Cardiac muscle cell (in vitro differentiated cells and primary cell): ENCODE measurements at places on chromosomes 3 and 15. TPM values are rescaled to one million over a fixed set of nuclear protein-coding genes. Genes with fewer than 3 reads are reported as not detected.

GRCh38 chr3:72903004-72903403 lies 15.2 kb downstream of the GXYLT2 start:
- no peak for DNase-seq
- no peak overlapping the region for H3K4me3 ChIP-seq
- H3K4me1 ChIP-seq, result peaks cover 28% of the 10 kb centered on the region
- H3K27me3 ChIP-seq, result no peaks in the 10 kb centered on the region

DNA sequence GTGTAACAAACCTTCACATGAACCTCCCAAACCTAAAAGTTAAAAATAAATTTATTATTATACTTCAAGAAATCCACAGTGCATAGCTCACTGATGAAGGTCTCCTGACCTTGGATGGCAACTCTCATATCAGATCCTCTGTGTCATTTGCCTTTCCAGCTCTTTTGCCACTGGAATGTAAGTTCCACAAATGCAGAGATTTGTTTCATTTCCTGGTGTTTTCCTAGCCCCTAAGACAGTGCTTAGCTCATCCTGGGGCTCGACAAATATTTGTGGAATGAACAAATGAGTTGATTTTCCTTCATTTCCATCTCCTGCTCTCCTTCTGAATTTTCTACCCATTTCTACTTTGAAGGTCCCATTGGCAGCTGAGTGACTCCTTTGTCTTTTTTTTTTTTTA lies 56.0 kb downstream of the FRMD4B start:
- no peak overlapping the region for H3K4me3 ChIP-seq
- no peak overlapping the region for H3K27ac ChIP-seq
- H3K4me1 ChIP-seq, result peaks cover 8% of the 10 kb centered on the region
- DNase-seq, result no peak

DNA sequence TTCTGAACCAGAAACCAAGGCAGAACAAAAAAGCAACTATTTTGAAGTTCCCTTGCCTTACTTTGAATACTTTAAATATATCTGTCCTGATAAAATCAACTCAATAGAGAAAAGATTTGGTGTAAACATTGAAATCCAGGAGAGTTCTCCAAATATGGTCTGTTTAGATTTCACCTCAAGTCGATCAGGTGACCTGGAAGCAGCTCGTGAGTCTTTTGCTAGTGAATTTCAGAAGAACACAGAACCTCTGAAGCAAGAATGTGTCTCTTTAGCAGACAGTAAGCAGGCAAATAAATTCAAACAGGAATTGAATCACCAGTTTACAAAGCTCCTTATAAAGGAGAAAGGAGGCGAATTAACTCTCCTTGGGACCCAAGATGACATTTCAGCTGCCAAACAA lies 4.6 kb downstream of the DTX3L start:
- no peak for DNase-seq
- H3K4me3 ChIP-seq, result no peak overlapping the region
- H3K27ac ChIP-seq, result no peak overlapping the region
- H3K4me1 ChIP-seq, result no peaks in the 10 kb centered on the region

- no peaks in the 10 kb centered on the region for H3K27me3 ChIP-seq
- no peaks in the 10 kb centered on the region for H3K36me3 ChIP-seq
- no peak for DNase-seq
- no peak overlapping the region for H3K27ac ChIP-seq
Observed at GRCh38 chr3:86938416-86939105, 52.4 kb downstream of the VGLL3 start.

DNA sequence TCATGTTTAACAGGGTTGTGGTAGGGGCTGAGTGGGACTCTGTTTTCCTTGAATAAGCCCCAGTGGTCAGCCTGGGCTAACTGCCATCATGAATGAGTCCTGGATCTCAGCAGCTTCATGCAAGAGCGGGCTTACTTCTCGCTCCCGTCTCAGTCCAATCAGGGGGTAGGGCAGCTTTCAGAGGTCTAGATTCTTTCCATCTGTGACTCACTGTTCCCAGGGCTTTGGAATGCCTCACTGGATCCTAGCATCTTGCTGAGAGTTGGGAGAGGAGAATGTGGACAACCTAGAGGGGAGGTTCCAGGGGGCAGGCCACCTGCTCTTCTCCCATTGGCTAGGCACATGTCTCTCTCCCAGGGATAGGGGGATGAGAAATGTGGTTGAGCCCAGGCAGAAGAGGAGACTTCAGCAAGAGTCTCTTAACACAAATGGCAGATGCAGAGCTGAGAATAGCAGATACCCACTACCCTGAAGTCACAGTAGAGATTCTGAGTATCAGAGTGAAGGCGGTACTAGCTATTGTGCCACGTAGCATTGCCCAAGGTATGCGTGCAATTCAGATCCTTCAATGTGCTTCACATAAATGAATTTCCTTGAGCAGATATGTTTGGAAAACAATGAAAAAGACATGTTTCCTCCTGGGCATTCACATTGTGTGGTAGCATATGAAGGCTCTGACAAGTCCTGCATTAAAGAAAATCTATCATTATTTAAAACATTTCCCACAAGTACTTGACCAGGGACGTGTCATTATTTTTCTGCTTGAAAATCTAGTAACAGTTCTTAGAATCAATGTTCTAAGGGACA lies 257.7 kb upstream of the PROK2 start:
- no peak overlapping the region for H3K27ac ChIP-seq
- no peaks in the 10 kb centered on the region for H3K36me3 ChIP-seq
- no peak overlapping the region for H3K4me3 ChIP-seq

Gene TRA2B
- total RNA-seq, result 227 and 320 TPM in 2 replicates

Gene TRPM1
- not detected in 2 replicates for total RNA-seq
